ENCODE measurements at places on chromosomes 5 and 9. TPM values are rescaled to one million over a fixed set of nuclear protein-coding genes. Genes with fewer than 3 reads are reported as not detected.

Gene PCDHB3
- total RNA-seq = not detected

DNA sequence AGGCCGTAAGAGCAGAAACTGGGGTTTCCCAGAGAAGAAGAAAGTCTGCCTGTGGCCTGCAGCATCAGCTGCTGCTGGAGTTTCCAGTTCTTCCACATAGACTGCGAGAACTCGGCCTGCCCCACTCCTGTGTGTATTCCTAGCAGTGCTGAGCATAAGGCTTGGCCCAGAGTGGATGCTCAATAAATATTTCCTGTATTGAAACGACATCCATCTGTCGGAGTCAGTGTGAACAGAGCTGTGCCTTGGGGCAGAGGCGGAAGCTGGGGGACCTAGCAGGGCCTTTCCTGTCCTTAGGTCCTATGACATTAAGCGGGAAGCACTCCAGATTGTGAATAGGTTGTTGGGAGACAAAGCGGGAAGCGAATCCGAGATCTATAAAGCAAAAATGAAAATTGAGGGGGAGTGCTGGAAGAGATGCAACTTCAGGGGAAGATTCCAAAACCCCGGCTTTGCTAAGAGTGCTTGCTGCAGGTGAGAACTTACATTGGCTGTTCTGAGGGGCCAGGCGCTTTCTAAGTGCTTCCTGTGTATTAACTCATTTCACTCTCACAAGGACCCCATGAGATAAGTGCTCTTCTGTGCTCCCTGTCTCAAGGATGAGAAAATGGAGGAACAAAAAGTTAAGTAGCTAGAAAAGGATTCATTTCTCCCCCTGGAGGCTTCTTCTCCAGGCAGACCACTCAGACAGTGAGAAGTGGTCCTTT is 76.1 kb upstream of the CXCL14 start:
- no peaks in the 10 kb centered on the region for H3K27me3 ChIP-seq
- no peak overlapping the region for H3K4me3 ChIP-seq
- DNase-seq = no peak
- no peak overlapping the region for H3K27ac ChIP-seq

DNA sequence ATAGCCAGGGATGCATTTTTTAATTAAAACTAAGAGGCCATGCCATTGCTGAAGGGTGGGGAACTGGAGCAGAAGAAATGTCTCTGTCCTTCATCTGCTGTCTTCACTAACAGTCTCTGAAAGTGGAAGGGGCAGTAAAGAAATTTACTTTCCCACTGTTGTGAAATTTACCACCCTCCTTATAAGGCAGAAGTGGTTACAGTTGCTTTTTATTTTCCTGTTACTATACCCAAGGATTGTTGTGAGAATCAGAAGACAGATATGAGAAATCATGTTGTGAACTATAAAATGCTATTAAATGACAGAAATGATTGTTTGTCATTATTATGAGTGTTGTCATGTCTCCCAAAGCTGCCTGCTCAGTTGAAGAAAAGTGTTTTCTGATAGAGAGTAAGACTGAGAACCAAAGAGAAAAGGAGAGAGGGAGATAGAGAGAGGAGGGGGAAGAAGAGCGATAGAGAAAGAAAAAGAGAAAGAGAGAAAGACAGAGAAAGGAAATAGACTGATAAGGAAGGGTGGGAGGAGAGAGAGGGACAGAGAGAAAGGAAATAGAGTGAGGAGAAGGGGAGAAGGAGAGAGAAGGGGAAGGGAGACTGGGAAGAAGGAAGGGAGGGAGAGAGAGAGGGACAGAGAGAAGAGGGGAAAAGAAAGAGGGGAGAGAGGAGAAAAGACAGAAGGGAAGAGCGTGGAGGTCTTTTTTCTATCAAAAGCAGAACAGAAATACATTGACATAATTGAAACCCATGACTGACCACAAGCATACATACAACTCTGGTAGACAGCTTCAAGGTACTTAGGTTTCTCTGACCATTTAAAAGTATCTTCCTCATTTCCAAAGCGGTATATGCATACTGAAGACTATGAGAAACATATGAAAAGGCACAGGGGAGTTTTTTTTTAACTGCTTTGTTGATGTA is 22.5 kb downstream of the SEC61B start:
- H3K4me1 ChIP-seq = peaks cover 18% of the 10 kb centered on the region
- H3K27ac ChIP-seq = peak overlapping the region; percentile 14
- H3K4me3 ChIP-seq = no peak overlapping the region
- peaks cover 17% of the 10 kb centered on the region for H3K36me3 ChIP-seq
- H3K27me3 ChIP-seq = no peaks in the 10 kb centered on the region

DNA sequence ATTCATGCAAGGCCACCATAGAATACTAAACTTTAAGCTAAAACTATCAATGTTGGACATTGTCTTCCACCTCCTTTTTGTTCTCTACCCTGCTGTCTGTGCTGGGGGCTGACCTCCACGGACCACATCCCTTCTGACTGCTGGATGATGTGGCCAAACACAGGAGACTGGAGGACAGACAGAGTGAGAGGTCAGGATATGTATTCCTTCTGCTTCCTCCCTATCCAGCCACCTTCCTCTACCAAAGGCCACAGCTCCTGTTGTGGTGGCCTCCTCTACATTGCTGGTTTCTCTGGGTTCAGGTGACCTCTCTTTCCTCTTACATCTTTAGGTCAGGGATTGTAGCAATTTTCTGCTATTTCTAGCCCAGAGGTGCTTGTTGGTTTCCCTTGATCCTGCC is 148.1 kb downstream of the ACTBL2 start:
- H3K27ac ChIP-seq = no peak overlapping the region
- no peak for DNase-seq
- no peak overlapping the region for H3K4me3 ChIP-seq
- H3K4me1 ChIP-seq = no peaks in the 10 kb centered on the region

DNA sequence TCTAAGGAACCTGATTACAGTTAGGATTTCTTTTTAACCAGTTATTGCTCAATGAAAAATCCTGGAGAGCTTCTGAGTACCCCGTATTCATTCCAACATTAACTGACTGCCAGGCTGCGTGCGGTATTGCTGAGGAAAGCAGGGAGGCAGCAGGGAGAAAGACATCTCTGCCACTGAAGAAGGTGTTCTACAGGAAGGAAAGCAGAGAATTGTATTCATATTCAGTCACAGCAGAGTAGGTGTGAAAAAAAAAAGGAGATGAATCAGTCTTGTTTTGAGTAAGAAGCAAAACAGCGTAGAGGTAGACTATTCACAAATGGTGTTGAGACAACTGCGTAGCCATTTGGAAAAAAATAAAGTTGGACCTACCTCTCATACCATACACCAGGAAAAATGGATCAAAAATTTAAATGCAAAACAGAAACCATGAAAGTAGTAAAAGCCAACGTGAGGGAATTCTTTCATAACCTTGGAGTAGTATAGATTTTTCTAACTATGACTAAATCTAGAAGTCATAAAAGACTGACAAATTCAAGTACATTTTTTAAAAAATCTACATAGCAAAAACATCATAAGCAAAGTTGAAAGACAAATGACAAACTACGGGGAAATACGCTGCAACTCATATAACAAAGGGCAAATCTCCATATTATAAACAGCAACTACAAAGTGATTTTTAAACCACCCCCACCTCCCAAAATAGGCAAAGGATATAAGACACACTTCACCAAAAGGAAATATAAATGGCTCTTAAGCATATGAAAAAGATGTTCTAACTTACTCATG is 9.9 kb upstream of the NR4A3 start:
- DNase-seq = no peak
- H3K4me1 ChIP-seq = peaks cover 32% of the 10 kb centered on the region
- H3K36me3 ChIP-seq = no peaks in the 10 kb centered on the region
- peak overlapping the region; percentile 73 for H3K27ac ChIP-seq

Gene CDC20B
- not detected for total RNA-seq

Gene NTNG2
- total RNA-seq = 1.6 TPM

DNA sequence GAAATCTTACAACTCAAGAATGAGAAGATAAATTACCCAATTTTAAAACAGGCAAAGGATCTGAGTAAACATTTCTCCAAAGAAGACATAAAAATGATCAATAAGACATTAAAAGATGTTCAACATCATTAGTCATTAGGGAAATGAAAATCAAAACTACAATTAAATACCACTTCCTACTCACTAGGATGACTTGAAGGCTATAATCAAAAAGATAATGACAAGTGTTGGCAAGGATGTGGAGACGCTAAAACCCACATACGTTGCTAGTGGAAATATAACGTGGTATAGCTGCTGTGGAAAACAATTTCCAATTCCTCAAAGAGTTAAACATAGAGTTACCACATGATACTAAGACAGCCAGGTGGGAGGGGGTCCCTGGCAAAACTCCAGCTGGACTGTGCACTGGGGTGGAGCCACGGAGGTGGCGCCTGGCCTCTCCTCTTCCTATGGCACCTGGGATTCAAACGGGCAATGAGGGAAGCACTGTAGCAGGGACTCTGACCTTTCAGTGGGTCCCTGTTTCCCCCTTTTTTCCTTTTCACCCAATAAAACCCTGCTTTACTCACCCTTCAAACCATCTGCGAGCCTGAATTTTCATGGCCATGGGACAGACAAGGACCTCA is 5.9 kb downstream of the ARSB start:
- peaks cover 31% of the 10 kb centered on the region for H3K4me1 ChIP-seq
- no peak for DNase-seq
- H3K36me3 ChIP-seq = no peaks in the 10 kb centered on the region
- H3K27ac ChIP-seq = no peak overlapping the region

Gene SAXO1
- not detected for total RNA-seq

- H3K27ac ChIP-seq = no peak overlapping the region
- no peak overlapping the region for H3K4me3 ChIP-seq
- no peaks in the 10 kb centered on the region for H3K27me3 ChIP-seq
- no peaks in the 10 kb centered on the region for H3K36me3 ChIP-seq
Observed at GRCh38 chr5:93044859-93045666, 536.0 kb downstream of the NR2F1-AS1 start.

Gene MEF2C
- total RNA-seq = 0.33 TPM

DNA sequence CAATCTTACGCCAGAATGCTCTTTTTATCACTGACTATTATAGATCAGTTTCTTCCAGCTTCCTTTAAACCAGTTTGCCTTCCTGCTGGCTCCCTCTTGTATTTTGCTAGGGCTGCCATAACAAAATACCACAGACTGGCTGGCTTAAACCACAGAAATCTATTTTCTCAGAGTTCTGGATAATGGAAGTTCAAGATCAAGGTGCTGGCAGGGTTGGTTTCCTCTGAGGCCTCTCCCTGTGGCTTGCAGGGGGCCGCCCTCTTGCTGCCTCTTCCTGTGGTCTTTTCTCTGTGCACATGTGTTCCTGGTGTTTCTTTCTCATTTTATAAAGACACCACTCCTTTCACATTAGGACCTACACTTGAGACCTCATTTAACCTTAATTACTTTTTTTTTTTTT is 6.8 kb upstream of the FXN start:
- DNase-seq = peak; percentile 89
- peak overlapping the region; percentile 32 for H3K4me3 ChIP-seq
- peak overlapping the region; percentile 75 for H3K27ac ChIP-seq
- H3K27me3 ChIP-seq = peaks cover 2% of the 10 kb centered on the region
- no peaks in the 10 kb centered on the region for H3K36me3 ChIP-seq

DNA sequence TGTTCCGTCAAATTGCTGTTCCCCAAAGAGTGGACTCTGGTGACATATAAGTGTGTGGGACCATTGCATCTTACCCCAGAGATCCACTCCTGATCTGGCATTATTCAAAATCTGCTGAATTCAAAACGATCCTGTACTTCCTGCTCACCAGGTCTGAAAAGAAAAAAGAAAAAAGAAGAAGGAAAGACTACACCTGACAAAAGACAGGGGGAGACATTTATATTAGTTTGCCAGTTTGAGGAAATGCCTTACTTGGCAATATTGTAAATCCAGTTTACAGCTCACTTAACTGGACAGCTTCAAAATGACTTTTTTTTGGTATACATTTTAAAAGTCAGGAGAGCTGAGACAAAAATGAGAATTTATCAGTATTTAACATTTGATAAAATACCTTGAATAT is 15.0 kb upstream of the GRHPR start:
- H3K27ac ChIP-seq = no peak overlapping the region
- H3K4me1 ChIP-seq = peaks cover 9% of the 10 kb centered on the region
- peaks cover 7% of the 10 kb centered on the region for H3K27me3 ChIP-seq
- DNase-seq = no peak
- no peak overlapping the region for H3K4me3 ChIP-seq

Gene IRGM
- total RNA-seq = 1.2 TPM

DNA sequence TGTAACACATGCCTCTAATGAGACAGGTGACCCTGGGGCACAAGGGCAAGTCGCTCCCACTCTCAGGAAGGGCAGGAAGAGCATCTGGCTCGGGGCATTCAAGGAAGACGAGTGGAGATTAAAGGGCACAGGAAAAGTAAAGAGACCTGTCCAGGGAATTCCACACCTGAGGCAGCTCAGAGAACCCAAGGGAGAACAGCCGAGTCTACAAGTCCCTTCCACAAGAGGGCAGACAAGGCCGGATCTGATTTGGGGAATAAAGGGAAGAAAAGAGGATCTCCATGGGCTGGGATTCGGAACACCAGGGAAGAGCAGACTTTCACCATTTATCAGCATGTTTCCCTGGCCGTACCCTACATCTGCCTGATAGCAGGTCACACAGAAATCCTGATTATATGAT is 28.1 kb downstream of the GPX3 start:
- no peaks in the 10 kb centered on the region for H3K27me3 ChIP-seq
- H3K4me1 ChIP-seq = peaks cover 6% of the 10 kb centered on the region
- H3K27ac ChIP-seq = no peak overlapping the region
- H3K36me3 ChIP-seq = peaks cover 71% of the 10 kb centered on the region
- no peak for DNase-seq

DNA sequence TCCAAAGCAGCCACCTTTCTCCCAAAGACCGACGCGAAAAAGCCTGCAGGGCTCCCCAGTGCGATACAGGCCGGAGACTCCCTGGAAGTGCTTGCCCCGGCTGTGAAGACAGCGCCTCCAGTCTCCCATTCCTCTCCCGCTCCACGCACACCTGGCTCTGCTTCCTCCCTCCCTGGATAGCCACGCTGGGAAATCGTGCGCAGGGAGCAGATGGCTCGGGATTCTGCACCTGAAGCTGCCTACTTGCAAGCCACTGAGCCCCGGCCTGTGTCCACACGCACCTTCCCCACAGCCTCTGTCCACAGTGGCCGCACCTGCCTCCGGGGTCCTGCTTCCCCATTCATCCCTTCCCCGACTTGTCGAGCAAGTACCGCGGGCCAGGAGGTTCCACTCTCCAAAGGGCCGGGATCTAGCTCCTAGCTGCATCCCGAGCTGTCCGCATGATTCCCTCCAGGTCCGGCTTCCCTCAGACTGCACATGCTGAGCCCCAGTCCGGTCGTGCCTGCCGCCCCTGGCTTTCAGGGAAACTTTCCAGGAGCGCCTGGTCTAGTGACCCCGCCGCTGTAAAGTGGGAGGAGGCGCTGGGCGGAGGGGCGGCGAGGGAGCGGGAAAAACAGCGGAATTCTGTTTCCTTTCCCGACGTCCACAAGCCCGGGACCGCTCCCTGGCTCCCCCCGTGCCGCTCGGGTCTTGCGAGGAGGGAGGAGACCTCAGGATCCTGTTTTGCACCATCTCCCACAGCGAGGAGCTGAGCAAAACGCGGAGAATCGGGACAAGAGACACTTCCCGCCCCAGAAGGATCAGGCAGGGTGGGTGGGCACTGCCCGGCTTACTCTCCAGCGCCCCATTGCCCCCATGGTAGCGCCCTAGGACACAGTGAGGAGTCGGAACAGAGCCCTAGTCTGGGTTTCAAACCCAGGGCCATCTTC is 2.0 kb downstream of the SEMA6A start:
- no peak overlapping the region for H3K4me3 ChIP-seq
- DNase-seq = no peak
- peaks cover 20% of the 10 kb centered on the region for H3K4me1 ChIP-seq
- H3K36me3 ChIP-seq = no peaks in the 10 kb centered on the region
- peaks cover 76% of the 10 kb centered on the region for H3K27me3 ChIP-seq
- no peak overlapping the region for H3K27ac ChIP-seq

Gene OGN
- not detected for total RNA-seq

All from activated CD4-positive, alpha-beta T cell treated with anti-CD3 and anti-CD28 coated beads, Interleukin-2, amount 10 ng/mL, durations not matched to agents 24 days and 14 days (primary cell).